ENCODE measurements at places on chromosomes 12 and 14. TPM values are rescaled to one million over a fixed set of nuclear protein-coding genes. Genes with fewer than 3 reads are reported as not detected.

DNA sequence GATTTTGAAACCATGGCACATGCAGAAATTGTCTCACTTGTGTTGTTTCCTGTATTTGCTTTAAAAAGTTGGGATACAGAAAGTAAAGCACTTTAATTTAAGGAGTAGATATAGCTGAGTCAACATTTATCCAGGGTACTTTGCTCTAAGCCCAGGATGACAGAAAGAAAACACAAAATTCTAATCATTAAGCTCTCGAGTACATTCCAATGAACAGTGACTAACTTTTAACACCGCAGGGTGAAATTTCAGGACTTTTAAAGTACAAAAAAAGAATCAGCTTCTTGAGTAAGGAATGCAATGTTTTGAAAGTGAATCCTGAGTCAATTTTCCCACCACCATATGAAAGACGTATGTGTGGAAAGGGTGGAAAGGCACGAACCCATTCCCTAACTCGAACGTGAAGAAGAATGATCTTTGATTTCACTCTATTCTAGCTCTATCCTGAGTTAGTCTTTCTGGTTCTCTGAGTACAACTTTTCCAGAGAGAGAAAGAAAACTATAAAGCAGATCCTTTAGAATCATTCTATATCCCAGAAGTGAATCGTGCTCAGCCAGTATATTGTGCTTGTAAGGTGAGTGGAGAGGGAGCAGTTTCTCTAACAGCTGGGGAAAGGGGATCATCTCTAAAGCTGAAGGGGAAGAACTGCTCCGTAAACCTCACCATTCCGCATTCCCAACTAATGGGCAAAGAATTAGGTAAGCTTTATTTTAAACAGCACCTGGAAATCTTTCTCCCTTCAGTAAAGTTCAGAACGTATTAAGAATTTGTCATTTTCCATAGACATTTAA, 779.0 kb upstream of the FLRT2 start:
- no peak for DNase-seq

DNA sequence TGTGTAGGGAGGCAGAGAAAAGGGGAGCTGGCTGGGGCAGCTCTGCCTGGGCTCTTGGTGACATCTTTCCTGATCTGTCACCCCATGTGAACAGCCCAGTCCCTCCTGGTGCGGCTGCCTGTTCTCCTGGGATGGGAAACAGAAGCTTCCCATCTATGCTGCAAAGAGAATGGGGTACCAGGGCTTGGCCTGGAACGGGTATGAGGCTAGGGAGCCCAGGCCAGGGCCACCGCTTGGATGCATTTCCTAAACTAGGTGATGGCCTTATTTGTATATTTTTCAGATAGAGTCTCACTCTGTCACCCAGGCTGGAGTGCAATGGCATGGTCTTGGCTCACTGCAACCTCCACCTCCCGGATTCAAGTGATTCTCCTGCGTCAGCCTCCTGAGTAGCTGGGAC, 48.6 kb upstream of the PRMT8 start:
- no peak for DNase-seq

GRCh38 chr12:118704527-118705241, 276.7 kb upstream of the SRRM4 start:
- DNase-seq: no peak

GRCh38 chr14:55628426-55628825, 48.4 kb downstream of the KTN1 start:
- DNase-seq: no peak

GRCh38 chr14:69356903-69357543, 41.1 kb downstream of the ERH start:
- DNase-seq: no peak

DNA sequence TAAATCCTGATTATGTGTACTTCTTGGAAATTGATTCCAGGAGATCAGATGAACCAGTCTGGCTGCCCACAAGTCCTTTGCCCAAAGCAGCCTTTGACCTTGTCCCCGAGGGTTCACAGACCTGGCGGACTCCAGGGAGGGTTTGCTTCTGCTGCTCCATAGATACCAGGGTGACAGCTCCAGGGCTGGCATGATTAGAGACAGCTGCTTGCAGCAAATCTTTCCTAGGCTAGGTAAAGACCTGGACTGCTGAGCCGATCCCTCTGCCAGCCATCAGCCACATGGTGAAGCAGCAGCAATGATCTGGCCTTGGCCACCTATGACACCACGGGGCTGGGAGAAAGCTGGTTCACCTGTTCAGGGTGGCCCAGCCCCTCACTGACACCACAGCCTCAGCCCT, 10.1 kb upstream of the TBX5 start:
- no peak for DNase-seq

- DNase-seq: no peak
Measured at GRCh38 chr14:104739546-104740516, 13.1 kb upstream of the SIVA1 start.

GRCh38 chr14:72771561-72771960, 122.3 kb downstream of the DPF3 start:
- DNase-seq: no peak

GRCh38 chr14:76306131-76306530, 69.8 kb upstream of the ESRRB start:
- DNase-seq: no peak

GRCh38 chr14:29528889-29529288, 398.8 kb downstream of the PRKD1 start:
- DNase-seq: no peak

DNA sequence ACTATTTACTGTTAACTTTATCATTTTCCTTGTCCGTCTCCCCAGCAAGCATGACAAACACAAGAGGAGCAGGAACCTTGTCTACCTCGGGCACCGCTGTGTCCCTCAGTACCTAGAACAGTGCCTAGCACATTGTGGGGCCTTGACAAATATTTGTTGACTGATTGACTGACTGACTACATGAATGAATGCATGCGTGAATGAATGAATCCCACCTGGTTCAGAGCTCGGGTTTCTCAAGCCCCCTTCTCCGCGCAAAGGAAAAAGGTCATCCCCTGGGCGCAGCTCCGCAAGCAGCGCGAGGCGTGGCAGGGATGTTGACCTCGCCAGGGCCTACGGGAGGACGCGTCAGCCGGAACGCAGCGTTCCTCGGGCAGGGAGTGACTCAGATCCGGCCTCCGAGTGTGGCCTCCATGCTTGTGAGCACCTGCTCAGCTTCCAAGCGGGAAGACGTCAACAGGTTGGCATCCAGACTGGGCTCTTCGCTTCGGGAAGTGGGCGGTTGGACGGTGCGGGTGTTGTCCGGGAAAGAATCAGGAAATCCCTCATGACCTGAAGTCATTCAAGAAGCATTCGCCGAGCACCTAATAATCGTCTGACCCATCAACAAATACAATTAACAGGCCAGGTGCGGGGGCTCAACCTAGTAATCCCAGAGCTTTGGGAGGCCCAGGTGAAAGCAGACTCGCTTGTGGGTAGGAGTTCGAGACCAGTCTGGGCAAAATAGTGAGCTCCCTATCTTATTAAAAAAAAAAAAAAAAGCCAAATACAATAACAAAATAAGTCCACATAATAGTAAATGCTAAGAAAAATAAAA, 13.9 kb upstream of the UBC start:
- no peak for DNase-seq

DNA sequence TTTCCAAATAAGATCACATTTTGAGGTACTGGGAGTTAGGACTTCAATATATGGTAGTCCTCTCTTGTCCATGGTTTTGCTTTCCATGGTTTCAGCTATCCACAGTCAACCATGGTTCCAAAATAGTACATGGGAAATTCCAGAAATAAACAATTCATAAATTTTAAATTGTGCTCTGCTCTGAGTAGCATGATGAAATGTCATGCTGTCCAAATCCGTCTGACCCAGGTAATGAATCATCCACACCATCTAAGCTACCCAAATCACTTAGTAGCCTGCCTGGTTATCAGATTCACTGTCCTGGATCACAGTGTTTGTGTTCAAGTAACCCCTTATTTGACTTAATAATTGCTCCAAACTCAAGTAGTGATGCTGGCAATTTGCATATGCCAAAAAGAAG, 197.9 kb downstream of the TMTC3 start:
- no peak for DNase-seq

- DNase-seq: no peak
Measured at GRCh38 chr14:55814064-55814463, 234.1 kb downstream of the KTN1 start.

GRCh38 chr14:33592297-33592696, 358.6 kb downstream of the EGLN3 start:
- no peak for DNase-seq

RNASE7 gene
- total RNA-seq: not detected

KDM5A gene
- total RNA-seq: 28.1 TPM

PKP2 gene
- total RNA-seq: 10.6 TPM

DAO gene
- not detected for total RNA-seq

ACAD10 gene
- total RNA-seq: 17.3 TPM

All from MG63 (cell line).